ENCODE measurements at places on chromosomes 2 and 18.

DNA sequence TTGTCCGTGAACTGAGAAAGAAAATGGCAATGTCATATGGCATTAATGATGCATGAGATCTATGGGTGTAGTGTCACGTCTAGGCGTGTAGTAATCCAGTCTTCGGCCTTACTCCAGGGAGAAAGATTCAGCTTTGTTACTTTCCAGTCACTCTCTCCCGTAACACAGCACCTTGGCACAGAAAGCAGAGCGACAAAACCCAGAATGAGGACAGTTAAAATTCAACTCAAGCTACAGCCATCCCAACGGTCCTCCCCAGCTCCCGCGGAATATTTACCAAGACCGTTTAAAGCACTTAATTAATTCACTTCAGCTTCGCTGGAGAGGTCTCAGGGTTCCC lies 797 bp upstream of the CRIM1 start:
- DNase-seq: no peak

DNA sequence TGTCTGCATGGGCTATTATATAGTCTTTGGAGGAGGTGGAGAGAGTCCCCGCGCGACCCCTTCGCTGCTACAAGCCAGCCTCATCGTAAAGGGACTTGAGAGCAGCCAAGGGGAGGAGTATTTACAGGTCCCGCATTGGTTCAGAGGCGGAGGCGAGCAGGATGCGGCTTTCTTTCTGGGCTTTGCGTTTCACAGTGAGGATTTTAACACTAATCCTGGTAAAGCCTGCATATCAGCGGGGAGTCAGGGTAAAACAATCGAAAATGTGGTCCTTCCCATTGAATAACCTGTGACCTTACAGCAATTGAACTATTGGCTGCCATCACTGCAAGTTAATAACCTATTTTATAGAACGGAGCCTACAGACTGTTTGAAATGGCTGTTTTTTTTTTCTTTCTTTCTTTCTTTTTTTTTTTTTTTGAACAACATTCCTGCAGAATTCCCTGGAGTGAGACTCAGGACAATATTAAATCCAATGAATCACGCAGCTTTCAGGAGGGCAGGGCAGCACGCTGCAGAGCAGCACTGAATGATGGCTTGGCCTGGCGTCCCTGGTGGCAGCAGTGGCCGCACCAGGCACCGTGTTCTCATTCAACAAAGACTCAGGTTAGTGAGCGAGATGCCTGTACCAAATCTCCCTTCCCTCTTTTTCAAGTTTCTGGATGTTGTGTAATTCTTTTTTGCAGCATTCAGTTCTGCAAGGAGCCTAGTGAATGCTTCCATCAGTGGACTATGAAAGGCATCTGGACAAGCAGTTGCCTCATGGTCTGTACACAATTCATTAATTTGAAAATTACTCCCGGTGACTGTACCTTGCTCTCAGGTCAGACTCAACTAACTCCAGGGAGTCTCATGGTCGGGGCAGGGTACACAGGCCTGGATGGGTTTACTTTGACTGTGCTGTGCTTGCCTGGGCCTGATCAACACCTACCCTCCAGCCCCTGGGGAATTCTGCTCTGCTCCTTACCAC lies 19.8 kb downstream of the SMIM21 start:
- DNase-seq: no peak

DNA sequence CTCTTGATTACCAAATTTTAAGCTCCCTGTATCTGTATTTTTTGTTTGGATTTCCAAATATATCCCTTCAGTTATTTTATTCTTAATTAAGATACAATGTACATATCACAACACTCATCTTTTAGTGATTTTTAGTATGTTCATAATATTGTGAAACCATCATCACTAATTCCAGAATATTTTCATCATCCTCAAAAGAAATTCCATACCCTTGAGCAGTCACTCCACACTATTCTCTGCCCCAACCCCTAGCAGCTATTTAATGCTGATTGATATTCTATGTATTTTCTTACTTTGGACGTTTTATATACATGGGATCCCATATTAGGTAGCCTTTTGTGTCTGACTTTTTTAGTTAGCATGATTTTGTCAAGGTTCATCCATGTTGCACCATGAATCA lies 127.4 kb upstream of the SLC8A1 start:
- DNase-seq: no peak

DNA sequence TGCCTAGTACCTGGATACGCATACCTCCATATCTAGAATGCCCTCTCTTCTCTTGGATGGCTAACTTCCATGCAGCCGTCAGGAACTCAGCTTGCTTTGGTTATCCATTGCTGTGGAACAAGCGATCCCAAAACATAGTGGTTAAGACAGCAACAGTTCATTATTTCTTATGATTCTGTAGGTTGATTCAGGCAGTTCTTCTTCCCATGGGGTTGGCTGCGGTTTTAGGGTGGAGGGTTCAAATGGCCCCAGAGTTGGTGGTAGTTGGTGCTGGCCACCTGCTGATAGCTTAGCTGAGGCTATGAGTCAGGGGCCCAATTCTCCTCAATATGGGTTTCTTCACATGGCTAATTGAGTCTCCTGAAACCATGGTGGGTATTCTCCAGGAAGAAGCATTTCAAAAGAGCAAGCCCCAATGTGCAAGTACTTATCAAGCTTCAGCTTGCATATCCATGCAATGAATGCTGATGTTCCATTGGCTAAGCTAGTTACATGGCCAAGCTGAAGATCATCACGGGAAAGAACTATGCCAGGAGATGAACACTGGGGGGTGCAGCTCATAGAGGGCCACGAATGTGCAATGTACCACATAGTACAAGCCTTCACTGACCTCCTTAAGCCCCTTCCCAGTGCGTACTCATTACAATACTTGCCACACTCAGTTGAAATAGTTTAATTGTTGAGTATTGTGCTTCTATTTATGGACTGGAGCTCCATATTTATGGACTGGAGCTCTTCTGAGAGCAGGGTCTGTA lies 10.0 kb upstream of the RHOB start:
- no peak for DNase-seq

GRCh38 chr2:20431772-20432171 lies 15.1 kb upstream of the RHOB start:
- no peak for DNase-seq

GRCh38 chr2:134362740-134363139 lies 108.9 kb downstream of the MGAT5 start:
- no peak for DNase-seq

DNA sequence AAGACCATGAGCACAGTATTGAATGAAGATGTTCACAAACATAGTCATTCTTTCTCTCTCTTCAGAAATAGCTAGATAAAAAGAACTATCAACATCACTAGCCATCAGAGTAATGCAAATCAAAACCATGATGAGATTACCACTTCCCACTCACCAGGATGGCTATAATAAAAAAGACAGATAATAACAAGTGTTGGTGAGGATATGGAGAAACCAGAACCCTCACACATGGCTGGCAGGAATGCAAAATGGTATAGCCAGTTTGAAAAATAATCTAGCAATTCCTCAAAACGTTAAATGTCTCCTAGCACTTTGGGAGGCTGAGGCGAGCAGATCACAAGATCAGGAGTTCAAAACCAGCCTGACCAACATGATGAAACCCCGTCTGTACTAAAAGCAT lies 31.3 kb upstream of the PPP1CB start:
- no peak for DNase-seq

- no peak for DNase-seq
Observed at GRCh38 chr2:74573747-74574562, 19.4 kb downstream of the DOK1 start.

DNA sequence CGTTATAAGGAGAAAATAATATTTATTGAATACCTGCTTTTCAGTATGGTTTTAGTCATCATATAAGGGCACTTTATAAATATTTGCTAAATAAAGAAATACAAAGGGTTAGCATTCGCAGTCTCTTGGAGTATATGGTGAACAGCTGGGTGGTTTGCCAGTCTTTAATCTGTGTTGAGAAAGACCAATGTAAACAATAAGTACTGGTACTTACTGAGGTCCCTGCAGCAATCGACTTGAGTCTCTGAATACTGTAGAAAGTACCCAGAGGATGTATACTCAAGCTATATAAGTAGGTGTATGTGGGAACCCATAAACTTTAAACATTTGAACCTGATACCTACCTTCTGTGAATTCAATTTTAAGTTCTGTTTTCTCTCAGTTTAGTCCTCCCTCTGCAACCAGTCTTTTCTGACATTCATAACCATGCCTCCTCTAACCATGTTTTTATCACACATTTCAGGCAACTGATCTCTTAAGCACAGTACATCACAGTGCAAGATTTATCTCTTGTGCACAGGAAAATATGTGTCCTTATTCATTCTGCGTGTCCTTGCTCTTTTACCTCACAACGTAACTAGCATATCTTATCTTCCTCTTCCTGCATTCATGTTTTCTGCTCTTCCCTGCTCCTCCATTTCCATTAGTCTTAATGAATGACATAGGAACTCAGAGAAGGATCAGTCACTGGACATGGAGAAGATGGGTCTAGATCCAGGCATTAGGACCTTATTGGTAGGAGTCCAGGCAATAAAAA lies 21.7 kb downstream of the C18orf63 start:
- no peak for DNase-seq

DNA sequence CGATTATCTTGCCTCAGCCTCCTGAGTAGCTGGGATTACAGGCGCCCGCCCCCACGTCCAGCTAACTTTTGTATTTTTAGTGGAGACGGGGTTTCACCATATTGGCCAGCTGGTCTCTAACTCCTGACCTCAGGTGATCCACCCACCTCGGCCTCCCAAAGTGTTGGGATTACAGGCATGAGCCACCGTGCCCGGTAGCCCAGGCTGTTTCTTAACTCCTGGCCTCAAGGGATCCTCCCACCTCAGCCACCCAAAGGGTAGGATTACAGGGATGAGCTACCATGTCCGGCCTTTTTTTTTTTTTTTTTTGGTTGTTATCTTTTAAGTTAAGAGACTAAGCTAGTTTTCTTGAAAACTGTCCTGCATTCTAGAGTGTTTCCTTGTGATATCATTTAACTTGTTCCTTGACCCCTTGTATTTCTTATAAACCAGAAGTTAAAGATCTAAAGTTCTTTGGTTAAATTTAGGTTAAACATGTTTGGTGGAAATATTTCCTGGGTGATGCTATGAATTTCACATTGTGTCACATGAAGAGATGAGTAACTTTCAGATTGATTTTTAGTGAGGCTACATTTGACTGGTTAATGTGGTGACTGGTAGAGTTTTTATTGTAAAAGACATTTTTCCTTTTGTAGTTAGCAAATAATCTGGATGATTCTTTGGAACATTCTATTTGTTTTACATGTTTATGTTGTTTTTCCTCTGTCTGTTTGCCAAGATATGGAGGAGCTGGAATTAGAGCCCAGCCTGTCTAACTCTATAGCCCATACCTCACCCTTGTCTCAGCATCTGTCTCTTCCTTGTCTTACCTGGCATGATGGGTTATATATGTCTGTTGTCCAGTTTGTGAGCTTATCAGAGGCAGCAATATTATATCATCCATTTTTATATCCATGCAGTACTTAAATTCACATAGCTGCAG lies 5.2 kb downstream of the NCAPH start:
- DNase-seq: no peak

DNA sequence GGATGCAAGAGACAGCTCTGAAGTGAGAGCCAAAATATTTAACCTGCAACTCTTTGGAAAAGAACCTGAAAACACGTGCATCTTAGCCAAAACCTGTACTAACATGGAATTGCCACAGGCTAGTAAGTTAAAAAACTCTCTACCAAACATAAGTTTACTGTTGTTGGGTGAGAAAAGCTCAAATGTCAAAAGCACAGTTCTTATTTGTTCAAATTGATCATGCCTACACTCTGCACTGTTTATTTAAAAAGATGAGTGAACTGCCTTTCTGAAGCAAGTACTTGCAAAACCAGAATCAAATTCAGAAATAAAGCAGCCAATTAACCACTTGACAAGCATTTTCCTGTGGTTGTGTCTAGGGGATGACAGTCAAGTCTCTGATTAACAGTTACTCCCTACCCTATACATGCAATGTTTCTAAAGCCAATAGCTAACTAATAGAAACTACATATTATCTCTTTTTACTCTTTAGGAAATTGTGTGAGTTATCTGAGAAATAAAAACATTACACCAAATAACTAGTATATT lies 5.6 kb downstream of the IKZF2 start:
- no peak for DNase-seq
